Naive thymus-derived CD4-positive, alpha-beta T cell (primary cell): ENCODE measurements at places on chromosomes 3 and 15. TPM values are rescaled to one million over a fixed set of nuclear protein-coding genes. Genes with fewer than 3 reads are reported as not detected.

DNA sequence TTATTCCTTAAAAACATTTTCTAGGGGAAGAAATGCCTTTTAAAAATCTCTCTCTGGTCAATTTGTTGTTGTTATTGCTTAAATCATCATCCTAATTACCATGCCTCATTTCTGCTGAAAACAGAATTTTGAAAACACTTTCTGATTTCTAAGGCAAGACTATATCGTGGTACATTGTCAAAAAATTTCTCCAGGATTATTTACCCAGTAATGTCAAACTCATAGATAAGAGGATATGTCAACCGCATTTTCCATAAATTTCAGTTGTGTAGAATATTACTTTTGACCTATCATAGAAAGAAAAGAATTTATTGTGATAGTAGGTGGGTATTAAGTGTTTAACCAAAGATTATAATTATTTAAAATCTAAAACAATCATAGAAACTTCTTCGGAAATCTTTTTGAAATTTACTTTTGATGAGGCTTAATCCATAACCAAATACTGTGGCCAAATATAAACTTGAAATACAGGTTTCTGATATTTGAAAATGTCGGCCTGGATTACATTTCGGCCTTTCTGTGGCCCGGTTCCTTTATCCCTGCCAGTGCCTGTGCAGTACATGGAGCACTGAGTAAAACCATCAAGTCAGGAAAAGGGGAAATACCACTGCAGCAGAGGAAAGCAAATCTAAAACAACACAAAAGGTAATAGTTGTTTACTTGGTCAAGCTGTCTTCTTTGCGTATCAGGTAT is 173.4 kb downstream of the MYRIP start:
- no peaks in the 10 kb centered on the region for H3K36me3 ChIP-seq
- H3K4me3 ChIP-seq, result no peak overlapping the region
- no peaks in the 10 kb centered on the region for H3K27me3 ChIP-seq

DNA sequence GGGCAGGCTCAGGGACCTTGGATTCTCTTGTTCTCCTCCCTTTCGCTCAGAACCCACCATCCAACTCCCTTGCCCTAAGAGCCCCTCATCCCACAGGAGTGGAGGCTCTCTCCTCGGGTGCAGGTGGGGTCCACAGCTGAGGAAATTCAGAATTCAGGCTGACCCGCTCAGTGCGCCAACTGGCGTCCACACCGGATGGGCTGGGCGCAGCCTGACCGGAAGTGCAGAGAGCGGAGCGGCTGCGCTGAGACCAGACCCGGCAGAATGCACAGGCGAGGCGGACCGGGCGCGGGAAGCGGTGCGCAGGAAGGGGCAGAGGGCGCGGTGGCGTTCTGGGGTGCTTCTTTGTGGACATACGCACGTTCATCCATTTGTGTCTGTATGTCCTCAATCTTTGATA is 210.4 kb upstream of the NDN start:
- no peak overlapping the region for H3K27ac ChIP-seq
- no peak overlapping the region for H3K4me3 ChIP-seq
- DNase-seq, result no peak
- no peaks in the 10 kb centered on the region for H3K4me1 ChIP-seq

DNA sequence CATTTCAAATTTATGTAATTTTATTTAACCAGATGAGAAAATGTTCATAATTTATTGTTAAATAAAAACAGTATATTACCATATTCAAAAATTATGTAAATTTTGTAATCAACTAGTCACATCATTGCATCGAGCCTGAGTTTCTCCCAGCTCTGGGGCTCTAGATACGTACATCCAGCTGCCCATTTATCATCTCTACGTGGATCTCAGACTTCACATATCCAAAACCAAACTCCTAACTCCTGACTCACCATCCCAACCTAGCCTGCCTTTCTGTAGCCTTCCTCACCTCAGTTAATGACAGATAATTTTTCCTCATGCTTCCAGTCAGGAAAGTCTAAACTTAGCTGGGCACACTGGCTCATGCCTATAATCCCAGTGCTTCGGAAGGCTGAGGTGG is 194.8 kb downstream of the SSR3 start:
- no peak overlapping the region for H3K27ac ChIP-seq
- no peaks in the 10 kb centered on the region for H3K4me1 ChIP-seq
- H3K36me3 ChIP-seq, result no peaks in the 10 kb centered on the region
- no peaks in the 10 kb centered on the region for H3K27me3 ChIP-seq
- no peak for DNase-seq
- no peak overlapping the region for H3K4me3 ChIP-seq

GRCh38 chr3:172216267-172216666 is 176.9 kb downstream of the FNDC3B start:
- H3K27ac ChIP-seq, result no peak overlapping the region
- no peaks in the 10 kb centered on the region for H3K27me3 ChIP-seq
- H3K36me3 ChIP-seq, result no peaks in the 10 kb centered on the region
- no peak overlapping the region for H3K4me3 ChIP-seq

DNA sequence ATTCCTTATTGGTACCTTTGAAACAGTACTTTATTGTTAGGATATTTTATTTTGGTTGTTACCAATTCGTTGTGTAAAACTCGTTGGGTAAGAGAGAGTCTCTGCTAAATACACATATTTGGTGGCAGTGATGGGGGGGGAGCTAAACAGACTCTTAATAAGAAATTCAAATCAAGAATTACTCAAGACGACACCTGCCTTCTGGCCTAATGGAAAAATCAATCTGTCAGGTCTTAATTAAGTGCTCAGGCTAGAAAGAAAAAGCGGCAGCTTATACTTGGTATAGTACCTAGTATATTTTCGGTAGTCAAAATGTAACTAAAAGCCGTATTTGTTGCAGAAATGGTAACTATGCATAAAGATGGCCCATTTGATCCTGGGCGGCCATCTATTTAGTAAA is 18.2 kb downstream of the FOXP1 start:
- no peaks in the 10 kb centered on the region for H3K27me3 ChIP-seq
- peaks cover 4% of the 10 kb centered on the region for H3K4me1 ChIP-seq
- no peak overlapping the region for H3K27ac ChIP-seq

DNA sequence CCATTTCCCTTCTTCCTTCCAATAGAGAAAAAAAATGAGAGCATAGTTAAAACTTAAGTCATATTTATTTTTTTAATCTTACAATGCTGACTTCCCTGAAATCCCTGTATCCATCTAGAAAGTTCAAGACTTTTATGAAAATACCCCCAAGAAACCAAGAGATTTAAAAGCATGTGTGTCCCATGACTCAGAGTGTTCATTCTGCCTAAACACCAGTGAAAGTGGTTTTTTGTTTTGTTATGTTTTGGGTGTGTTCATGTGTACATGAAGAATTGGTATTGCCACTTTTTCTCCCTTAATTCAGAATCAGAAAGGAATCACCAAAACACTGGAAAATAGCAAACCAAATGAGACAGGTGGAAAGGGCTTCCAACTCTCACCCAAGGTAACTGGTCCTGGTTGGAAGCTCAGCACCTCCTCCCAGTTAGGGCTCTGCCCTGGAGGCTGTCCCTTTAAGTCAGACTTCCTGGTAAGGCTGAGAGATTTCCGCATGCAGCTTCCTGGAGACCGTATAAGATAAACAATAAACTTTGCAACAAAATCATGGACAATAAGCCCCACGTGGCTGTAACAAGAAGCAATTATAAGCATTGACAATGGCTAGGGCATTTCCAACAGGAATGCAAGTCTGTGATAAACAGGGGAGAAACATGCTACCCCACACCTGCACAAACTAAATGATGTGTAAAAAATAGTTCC is 121.9 kb upstream of the ARHGEF3 start:
- H3K36me3 ChIP-seq, result no peaks in the 10 kb centered on the region
- H3K4me1 ChIP-seq, result peaks cover 77% of the 10 kb centered on the region
- DNase-seq, result peak; percentile 78
- H3K27me3 ChIP-seq, result no peaks in the 10 kb centered on the region

GRCh38 chr15:95290176-95290974 is 1040.1 kb upstream of the NR2F2 start:
- H3K27ac ChIP-seq, result no peak overlapping the region
- no peak for DNase-seq
- H3K4me1 ChIP-seq, result no peaks in the 10 kb centered on the region
- no peak overlapping the region for H3K4me3 ChIP-seq
- no peaks in the 10 kb centered on the region for H3K27me3 ChIP-seq
- H3K36me3 ChIP-seq, result no peaks in the 10 kb centered on the region

DNA sequence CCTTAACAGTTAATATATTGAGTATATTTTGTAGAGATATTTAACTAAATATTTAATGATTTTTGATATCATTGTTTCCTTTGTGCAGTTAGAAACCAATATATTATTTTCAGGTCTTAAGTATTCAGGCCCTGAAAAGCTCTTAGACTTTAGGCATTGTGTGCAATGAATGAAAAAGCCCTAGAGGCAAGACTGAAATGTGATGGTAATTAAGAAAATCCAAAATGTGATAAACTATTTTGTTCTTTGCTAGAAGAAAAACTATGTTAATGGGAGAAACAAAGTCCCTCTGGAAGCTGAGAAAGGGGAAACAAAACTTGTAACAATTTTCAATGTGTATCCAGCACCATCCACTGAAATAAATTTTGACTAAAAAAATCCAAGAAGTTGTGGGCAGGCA is 54.6 kb upstream of the SSR3 start:
- no peak overlapping the region for H3K27ac ChIP-seq
- no peak overlapping the region for H3K4me3 ChIP-seq
- no peaks in the 10 kb centered on the region for H3K4me1 ChIP-seq

DNA sequence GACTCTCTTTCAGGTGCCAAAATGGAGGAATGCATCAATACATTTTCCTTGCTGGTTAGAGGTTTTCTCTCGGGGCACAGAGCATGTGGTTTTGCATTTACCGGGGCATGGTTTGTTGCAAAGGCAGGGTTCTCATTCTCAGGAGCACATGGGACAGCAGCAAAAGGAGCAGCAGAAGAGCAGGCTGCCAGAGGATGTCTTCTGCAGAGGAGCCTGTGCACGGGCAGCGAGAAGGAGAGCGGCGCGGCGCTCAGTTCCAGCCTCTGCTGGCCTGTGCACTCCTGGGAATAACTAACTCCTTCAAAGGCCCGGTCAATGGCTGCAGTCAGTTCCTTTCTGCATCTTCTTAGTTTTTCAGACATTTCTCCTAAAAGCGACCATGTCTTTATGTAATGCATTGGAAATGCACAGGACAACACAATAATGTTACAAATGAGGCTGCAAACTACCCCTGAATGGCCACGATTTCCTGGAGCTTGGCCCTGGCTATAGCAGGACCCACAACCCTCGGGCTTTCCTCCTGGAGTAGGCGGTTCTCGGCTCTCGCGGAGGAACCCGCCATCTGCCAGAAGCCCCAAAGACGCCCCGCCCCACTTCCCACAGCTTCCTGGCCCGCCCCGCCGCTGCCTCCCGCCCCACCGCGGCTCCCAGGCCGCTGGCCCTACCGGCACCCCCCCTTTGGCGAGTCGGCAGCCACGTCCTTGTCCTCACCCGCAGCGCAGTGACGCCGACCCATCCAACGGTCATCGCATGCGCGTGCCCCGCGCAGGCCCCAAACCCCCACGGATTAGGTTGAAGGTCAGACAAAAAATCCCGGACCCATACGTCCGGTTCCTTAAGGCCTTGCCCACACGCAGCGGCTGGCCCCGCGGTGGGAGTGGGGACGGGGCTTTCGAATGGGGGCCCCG is at the start of gene C3orf62:
Gene C3orf62 (minus strand): TSS at position 758 of the 908 bp plus-strand sequence. CDS start 360 bp downstream, at position 398.
- no peaks in the 10 kb centered on the region for H3K36me3 ChIP-seq
- peaks cover 10% of the 10 kb centered on the region for H3K4me1 ChIP-seq
- peak within 1 kb of the TSS; percentile 84 for H3K27ac ChIP-seq
- peak; percentile 41 for DNase-seq
- peak within 1 kb of the TSS; percentile 77 for H3K4me3 ChIP-seq

GRCh38 chr3:195178124-195178910 is 92.6 kb downstream of the XXYLT1 start:
- DNase-seq, result no peak
- no peaks in the 10 kb centered on the region for H3K27me3 ChIP-seq
- no peaks in the 10 kb centered on the region for H3K4me1 ChIP-seq
- H3K27ac ChIP-seq, result no peak overlapping the region
- no peak overlapping the region for H3K4me3 ChIP-seq
- no peaks in the 10 kb centered on the region for H3K36me3 ChIP-seq

- no peak overlapping the region for H3K27ac ChIP-seq
- no peaks in the 10 kb centered on the region for H3K4me1 ChIP-seq
- DNase-seq, result no peak
- H3K4me3 ChIP-seq, result no peak overlapping the region
- no peaks in the 10 kb centered on the region for H3K36me3 ChIP-seq
- no peaks in the 10 kb centered on the region for H3K27me3 ChIP-seq
These were observed 139.1 kb downstream of the RTP4 start for GRCh38 chr3:187507266-187507665.

DNA sequence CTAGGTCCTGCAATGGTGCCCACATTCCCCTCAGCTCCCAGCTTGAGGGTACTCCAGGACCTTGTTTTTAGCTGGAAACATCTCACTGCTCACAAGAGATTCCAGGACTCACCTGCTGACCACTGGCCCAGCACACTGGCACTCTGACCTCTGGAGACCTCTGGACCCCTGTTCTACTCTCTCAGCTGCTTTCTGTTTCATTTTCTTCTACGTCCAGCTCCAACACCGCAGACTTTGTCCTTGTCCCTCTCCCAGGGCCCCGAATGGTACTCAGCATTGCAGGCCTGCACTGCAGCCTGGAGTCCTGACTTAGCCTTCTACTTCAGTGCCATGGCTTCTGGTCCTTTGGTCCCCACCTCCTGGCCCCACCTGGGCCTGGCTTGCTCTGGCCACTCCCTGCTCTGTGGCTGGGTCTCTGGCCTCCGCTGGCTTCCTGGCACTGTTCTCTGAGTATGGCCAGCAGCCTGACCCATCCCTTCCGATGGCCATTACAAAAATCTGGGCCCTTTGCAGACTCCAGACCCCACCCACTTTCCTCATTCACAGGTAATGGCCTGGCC is 27.9 kb downstream of the KY start:
- H3K4me3 ChIP-seq, result no peak overlapping the region
- H3K36me3 ChIP-seq, result no peaks in the 10 kb centered on the region
- H3K4me1 ChIP-seq, result no peaks in the 10 kb centered on the region
- H3K27ac ChIP-seq, result no peak overlapping the region

DNA sequence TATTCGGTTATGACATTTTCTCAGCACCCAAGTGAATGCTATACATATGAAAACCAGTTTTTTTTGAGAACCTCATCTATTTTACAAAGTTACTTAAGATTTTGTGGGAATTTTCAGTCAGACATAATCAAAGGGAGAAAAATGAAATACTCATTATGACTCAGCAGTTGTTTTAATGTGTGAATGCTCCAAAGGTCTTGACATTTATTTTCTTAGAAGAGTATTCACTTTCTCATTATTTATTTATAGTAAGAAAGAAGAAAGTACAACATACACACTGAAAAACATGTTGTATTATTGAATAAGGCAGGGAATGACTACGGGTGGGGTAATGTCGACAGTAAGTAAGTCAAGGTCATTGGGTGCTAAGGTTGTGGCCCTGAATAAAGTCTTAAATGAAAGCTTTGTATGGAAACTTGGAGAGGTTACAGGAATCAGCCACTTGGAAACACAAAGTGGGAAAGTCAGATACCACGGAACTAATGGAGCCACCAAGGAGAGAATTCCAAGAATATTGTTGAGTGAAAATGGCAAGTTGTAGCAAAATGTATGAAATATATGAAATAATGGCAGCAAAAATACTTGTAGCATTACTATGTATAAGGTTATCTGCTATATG is 844.5 kb downstream of the TBL1XR1 start:
- DNase-seq, result no peak
- H3K36me3 ChIP-seq, result no peaks in the 10 kb centered on the region
- no peaks in the 10 kb centered on the region for H3K4me1 ChIP-seq
- H3K27me3 ChIP-seq, result no peaks in the 10 kb centered on the region
- H3K4me3 ChIP-seq, result no peak overlapping the region

The GCNT3 gene
- total RNA-seq, result not detected

The GPR87 gene
- total RNA-seq, result not detected

The ARHGEF26 gene
- 0.18 TPM in 1 of 2 replicates, not detected in the other for total RNA-seq

The TLR9 gene
- total RNA-seq, result 1.6 TPM

The SAMD7 gene
- total RNA-seq, result not detected in 2 replicates

The EIF4A2 gene
- 804 TPM for total RNA-seq

The IL16 gene
- total RNA-seq, result 130 TPM

The SLCO2A1 gene
- total RNA-seq, result not detected
